ENCODE measurements at places on chromosomes 5 and 9.

- no peak for DNase-seq
Observed at GRCh38 chr5:172335721-172336120, 52.2 kb upstream of the UBTD2 start.

DNA sequence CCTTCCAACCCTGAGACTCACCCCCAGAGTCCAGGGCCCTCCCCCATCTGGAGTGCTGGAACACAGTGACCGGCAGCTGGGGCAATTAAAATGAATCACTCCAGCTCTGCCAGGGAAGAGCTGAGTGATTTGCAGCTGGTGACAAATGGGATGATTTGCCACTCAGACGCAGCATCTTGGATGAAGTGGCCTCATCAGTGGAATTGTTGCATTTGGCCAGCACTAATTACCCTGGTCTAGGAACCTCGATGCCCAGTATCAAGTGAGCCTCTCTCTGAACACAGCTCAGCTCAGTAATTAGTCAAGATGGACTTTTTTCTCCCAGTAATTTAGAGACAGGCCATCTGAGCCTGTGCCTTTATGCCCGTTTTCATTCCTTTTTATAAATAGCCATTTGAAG is 259.5 kb downstream of the GRIA1 start:
- DNase-seq, result no peak

DNA sequence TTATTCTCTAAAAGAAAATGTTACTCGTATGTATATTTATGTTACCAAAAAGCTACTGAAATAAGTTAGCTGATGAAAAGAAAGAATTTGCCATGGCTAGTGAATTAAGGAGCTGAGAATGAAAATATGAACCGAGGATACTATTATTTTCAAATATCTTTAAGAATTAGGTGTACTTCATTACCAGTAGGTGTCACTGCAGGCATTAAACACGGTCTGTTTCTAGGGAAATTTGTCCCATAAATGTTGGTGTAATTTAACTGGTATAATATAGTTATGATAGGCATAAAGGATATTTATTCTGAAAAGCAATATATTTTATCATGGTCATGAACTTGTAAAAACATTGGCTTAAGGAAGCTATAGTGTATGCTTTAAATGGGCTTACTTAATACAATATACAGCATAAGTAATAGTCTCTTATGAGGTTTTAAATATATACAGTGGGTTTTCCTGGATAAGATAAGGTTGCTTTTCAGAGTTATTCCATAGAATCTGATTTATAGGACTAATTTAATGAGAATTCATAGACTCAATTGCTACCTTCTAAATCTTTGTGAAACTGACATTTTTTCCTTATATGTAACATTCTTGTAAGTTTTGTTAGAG is 72.4 kb upstream of the MPDZ start:
- DNase-seq, result peak; percentile 63

GRCh38 chr5:56306433-56307150 is 73.5 kb upstream of the ANKRD55 start:
- DNase-seq, result no peak

GRCh38 chr9:110802416-110803035 is 133.9 kb downstream of the MUSK start:
- peak; percentile 15 for DNase-seq

GRCh38 chr9:6793203-6793602 is 35.4 kb downstream of the KDM4C start:
- no peak for DNase-seq

DNA sequence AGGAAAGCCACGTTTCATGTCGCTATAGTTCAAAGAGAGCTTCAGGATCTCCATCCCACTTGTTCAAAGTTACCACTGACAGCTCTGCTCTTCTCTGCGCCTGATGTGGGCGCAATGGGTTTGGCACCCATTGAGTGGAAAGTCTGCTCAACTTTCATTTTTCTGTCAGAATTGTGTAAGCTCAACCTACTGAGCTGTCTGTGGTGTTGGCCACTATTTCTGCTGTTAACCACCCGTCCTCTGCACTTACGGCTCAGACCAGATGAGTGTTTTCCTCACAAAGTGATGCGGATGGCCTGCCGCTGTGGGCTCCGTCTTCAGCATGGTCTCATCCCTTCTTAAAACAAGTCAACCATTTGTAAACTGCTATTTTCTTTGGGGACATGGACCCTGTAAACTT is 131.2 kb downstream of the WNK2 start:
- no peak for DNase-seq

- DNase-seq, result no peak
Observed at GRCh38 chr9:114451707-114452031, 53.6 kb downstream of the WHRN start.

GRCh38 chr9:88535226-88536022 is 446 bp downstream of the NXNL2 start:
- no peak for DNase-seq

All from NB4 (cell line).